ENCODE measurements at places on chromosomes 6 and 20.

GRCh38 chr6:18329776-18330175 is 57.4 kb upstream of the RNF144B start:
- no peak for DNase-seq

DNA sequence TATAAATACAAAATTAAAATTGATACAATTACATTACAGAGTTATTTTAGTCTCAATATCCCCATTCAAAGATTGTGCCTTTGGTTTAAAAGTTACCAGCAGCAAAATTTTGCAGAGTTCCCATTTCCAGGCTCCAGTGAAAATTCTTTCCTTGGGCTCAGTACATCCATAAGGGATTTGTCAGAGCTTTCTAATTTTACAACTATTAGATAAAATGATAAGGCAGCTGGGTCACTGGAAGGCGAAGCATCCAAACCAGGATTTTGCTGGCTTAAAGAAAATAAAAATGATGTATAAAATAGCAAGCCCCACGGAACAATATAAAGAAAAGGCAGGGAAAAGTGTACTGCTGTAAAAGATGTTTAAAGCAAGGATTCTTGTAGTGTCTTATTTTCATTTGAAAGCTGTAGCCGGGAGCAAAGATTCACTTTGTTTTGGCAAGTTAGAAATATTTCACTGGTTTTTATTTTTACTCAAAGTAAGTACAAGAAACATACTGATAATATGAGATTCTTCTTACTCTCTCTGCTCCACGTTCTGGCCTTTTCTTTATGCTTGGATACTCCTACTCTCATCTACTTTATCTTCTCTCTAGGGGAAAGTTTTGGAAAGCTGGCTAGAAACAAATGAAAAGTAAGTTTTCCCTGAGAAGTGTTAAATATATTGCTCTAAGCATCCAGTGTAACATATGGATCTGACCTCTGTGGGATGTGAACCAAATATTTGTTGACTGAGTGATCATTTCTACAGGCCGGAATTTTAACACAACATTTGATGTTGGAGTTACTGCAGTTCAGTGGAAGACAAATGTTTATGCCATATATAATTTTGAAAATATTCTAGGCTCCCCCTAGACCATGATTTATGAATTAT is 488.4 kb downstream of the PHF3 start:
- no peak for DNase-seq

DNA sequence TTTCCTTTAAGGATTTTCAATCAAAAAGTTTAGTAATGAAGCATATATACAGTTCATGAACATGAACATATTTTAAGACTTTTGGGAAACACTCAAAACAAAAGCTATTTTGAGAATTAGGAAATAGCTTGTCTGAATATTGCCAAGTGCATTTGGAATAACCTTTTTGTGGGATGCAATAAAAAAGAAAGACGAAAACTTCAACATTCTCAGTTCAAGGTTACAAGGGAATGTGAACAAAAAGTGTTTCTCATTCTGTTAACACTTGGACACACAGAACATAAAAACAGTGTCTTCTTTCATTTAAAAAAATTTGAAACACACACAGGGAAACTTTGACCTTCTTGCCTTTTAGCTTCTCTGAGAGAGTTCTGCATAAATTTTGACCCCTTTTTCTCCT is 72.7 kb upstream of the TCF21 start:
- no peak for DNase-seq

- no peak for DNase-seq
Observed at GRCh38 chr20:57322476-57322875, 7.1 kb upstream of the SPO11 start.

DNA sequence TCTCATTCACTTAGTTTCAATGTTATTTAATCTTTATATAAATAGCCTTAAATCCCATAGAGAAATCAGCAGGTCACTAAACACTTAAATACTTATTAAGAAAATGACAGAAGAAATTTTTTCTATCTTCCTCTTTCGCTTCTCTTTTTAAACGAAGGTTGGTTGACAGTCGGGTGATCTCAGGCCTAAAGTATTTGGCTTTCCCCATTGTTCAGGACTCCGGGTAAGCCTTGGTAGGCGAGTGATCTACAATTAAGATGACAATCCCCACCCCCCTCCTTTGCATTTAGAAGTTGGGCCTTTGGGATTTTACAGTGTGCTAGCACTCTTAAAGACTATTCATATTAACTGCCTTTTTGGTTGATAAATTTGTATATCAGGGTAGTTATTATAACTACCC is 19.7 kb upstream of the UTRN start:
- DNase-seq: no peak

DNA sequence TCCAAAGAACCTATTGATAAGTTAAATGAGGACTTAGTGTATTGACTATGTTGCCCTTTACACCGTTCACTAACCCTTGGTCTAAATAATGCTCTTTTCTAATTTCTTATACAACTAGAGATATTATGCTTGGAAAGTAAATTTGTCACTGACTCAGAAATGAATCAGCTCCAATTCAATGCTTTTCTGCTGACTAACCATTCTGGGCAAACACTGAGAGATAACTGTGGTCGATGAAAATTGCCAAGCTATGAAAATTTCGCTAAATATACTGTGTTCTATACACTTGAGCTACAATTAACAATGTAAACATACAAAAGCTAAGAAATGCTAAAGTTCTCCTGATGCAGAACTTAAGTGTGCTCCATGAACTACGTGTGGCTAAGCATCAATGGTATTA is 23.1 kb upstream of the FBXO9 start:
- DNase-seq: no peak

DNA sequence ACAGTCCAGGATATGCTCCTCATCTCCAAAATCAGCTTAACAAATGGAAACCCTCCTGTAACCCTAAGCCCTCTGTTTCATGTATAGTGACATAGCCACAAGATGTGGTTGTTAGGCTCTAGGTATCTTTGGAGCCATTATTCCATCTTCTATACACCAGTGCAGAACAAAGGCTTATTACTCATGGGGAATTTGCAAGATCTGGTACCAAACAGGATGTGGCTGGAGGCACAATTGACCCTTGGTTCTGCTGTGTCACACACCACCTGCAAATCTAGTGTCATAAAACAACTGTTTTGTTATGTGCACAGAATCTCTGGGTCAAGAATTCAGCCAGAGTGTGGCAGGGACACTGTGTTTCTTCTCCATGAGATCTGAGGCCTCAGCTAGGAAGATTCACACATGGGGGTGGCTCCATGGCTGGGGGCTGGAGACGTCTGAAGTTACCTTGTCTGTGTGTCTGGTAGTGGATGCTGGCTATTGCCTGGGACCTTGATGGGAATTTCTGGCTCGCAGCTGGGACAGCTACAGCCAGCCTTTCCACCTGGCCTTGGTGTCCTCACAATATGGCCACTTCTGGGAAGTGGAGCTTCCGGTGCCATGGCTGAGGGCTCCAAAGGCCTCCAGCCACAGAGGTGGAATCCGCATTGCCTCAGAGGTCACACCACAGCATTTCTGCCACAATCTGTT is 369.9 kb downstream of the CDH26 start:
- no peak for DNase-seq

GRCh38 chr6:26250698-26251044 is 114.3 kb upstream of the BTN3A2 start:
- no peak for DNase-seq

- no peak for DNase-seq
Observed at GRCh38 chr20:19827818-19828217, 69.8 kb downstream of the RIN2 start.

DNA sequence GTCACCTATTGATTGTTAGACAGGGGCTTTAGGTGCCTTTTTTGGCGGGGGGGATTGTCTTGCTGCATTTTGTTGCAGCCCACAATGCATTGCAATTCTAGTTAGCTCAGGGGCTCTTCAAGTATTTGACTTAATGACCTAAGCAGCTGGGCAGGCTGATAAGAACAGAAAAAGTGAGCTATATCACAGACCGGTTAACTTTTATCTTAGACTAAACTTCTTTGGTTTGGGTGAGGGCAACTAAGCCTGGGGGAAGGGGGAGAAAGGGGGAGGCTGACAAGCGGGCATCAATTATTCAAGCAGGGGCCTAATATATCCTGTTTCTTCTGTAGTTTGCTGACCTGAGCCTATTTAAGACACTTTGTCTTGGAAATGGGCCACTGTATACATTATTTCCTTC is 66.0 kb upstream of the GPR6 start:
- no peak for DNase-seq

GRCh38 chr20:31972471-31973021 is 4.6 kb downstream of the XKR7 start:
- no peak for DNase-seq

DNA sequence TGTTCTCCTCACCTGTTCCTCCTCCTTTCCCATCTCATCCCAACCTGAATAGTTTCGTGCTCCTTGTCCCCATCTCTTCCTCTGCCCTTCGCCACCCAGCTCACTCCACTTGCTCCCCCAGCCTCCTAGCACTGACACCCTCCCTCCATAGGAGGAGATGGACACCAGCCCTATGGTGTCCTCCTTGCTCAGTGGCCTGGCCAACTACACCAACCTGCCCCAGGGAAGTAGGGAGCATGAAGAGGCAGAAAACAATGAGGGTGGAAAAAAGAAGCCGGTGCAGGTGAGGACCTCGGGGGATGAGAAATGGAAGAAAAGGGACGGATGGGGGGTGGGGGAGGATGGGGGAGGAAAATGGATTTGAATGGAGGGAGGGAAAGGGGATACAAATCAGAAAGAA is 6.2 kb downstream of the SLC12A5 start:
- no peak for DNase-seq

DNA sequence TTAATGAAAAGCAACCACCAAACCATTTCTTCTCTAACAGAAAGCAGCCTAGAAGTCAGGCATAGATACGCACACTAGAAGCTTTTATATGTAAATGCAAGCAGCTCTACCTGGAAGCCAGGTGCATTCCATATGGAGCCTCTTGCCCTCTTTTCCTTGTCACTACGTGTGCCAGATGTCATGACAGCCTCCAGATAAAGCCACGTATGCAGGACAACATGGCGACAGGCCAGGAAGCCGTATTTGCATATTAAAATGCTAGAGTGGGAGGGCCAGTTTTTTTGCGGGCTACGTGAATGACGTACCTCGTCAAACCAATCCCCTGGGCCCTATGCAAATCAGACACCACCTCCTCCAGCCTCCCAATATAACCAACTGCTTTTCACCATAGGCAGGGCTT is 308.1 kb upstream of the SPTLC3 start:
- no peak for DNase-seq

- no peak for DNase-seq
Observed at GRCh38 chr6:161292145-161292544, 18.3 kb upstream of the AGPAT4 start.

- DNase-seq: peak; percentile 85
Observed at GRCh38 chr6:129744201-129744879, 34.4 kb upstream of the ARHGAP18 start.

- DNase-seq: no peak
Observed at GRCh38 chr20:37081717-37082289, 14.0 kb downstream of the RBL1 start.

GRCh38 chr6:144305567-144305966 is 20.4 kb downstream of the UTRN start:
- DNase-seq: no peak

GRCh38 chr6:72288592-72288991 is 333.3 kb upstream of the KCNQ5 start:
- DNase-seq: no peak

GRCh38 chr6:6495851-6496250 is 92.7 kb upstream of the LY86 start:
- no peak for DNase-seq

DNA sequence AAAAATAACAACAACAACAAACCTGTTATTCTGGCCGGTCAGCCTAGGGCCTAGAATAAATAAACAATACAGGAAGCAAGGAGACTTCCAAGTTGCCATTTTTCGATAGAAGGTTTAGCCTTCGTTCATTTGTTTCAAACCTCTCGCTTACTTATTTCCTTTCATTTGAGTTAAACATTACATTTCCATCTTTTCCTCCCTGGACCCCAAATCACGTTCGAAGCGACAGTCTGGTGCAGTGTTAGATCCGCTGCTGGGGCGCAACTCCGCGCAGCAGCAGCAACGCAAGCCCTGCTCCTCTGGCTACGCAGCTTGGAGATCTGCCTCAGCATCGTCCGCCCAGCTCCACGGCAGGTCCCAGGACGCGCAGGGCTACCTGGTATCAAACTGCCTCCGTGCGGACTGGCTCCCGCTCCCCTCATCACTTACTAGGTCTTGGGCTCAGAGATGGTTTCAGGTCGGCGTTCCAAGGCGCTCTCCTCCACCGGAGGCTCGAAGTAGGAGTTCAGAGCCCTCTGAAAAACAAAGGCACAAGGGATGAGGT is 530 bp downstream of the TDP2 start:
- no peak for DNase-seq

GRCh38 chr6:100768816-100769351 is 112.2 kb downstream of the ASCC3 start:
- DNase-seq: no peak

DNA sequence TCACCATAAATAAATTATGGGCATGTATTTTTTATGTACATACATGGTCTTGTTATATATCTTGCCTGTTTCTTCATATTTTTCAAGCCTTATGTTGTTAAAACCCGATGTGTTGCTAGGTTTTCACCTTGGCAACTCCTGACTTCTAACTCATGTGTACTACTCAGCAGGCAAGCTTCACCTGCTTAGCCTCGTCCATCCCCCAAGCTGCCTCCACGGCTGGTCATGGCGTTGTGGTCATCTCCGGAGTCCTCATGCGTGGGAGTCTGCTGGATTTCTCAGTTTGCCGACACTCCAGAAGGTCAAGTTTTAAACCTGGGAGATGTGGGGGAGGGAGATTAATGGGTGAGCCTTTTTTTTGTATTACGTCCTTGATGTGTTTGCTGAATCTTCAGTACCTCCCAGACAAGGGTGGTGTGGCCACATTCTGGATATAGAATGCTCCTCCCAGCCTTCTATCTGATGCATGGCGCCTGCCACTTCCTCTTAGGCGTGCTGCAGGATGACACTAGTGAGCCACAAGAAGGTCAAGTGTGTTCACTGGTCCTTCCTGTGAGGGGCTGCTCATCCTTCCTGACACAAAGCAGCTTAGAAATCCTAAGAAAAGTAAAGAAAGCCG is 26.6 kb upstream of the EDN3 start:
- DNase-seq: no peak

DNA sequence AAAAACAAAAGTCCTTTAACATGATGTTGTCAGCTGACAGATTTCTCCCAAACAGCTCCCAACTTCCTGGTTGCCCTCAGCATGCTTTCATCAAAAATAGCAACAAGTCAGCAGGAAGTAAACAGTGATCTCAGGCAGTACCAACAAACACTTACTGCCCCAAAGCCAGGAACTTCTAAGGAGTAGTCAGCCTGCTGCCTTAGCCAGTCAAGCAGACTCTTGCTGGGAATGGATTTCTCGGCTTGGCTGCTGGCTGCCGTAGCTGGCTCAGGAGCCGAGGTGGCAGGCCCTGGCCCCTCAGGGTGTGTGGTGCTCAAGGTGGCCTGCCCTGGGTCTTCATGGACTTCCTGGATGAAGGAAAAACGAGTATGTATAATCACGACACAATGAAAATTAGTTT is 46.6 kb upstream of the EMILIN3 start:
- DNase-seq: no peak

DNA sequence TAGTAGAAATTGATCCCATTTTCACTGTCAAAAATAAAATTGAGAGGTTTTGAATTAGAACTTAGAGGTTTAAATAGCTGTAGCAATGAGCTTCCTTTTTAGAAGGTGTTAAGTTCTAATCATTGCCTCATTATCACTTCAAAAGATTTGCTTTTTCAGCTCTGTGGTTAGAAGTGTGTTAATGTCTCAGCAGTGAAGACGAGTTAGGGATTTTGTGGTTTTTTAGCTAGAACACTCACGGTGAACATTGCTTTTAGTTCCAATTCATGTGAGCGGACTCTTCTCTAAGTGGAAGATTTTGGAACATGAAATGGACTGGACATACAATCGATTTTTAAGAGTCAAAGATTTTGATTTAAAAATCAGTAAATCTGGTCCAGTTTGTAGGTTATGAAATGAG is 12.7 kb upstream of the IFNGR1 start:
- DNase-seq: no peak
